Smooth muscle cell of the brain vasculature (primary cell): ENCODE measurements at places on chromosomes 4 and X.

- no peak for DNase-seq
Measured at GRCh38 chr4:173039617-173040577, 128.7 kb upstream of the GALNT7 start.

- DNase-seq: no peak
Measured at GRCh38 chr4:8167815-8168214, 9.2 kb upstream of the ABLIM2 start.

DNA sequence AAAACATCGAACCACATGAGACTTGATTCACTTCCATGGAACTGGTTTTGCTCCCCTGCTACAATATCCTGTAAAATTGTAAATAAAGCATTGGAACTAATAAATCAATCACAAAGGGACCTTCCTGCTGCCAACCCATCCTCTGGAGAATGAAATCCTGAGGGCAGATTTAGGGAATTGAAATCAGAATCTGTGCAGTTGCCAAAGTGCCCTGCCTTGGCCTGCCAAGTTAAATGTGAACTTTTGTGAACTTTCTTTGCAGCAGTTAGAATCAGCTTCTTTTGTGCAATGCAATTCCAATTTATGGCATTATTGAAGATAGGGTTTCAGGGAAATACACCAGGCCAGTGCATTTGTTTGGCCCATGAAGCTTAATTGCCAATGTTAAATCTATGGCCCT, 263.1 kb downstream of the PTTG2 start:
- DNase-seq: no peak

- no peak for DNase-seq
Measured at GRCh38 chrX:139844163-139844562, 88.7 kb downstream of the ATP11C start.

GRCh38 chr4:98283219-98284189, 22.3 kb downstream of the RAP1GDS1 start:
- DNase-seq: no peak

GRCh38 chrX:137479386-137479785, 86.5 kb upstream of the ZIC3 start:
- no peak for DNase-seq

- DNase-seq: no peak
Measured at GRCh38 chrX:10090319-10090718, 66.5 kb upstream of the CLCN4 start.

DNA sequence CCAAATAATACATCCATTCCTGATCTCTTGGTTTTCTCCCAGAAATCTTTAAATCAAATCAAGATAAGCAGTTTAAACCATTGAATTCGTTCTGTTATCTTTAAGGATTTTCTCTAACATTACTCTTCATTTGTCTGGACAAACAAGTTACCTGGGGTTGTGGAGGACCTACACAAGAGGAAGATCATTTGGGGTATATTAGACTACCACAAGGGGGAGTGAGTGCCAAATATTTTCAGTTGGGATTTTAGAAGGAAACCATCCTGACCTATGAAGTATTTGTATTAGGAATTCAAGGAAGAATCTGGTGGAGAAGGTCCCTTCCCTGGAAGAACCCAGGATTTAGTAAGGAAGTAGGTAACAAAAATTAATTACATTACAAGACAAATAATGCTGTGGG, 12.0 kb upstream of the DCHS2 start:
- no peak for DNase-seq

GRCh38 chrX:128425546-128425945, 373.3 kb upstream of the ACTRT1 start:
- DNase-seq: no peak

DNA sequence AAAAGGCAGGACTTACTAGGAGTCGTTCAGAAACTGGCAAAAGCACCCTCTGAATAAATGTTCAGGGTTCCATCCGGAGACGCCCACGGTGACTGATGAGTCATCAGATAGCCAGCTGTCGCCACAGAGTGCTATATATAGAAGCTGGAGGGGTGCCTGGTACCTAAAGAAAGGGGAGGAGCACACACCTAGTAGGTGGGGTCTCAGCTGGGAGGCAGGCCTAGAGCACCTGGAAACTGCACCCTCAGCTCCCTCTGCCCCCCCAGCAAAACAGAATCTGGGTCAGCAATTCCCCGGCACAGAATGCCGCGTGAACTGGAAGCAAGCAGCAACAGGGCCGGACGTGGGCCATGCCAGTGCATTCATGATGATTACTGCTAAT, 242.0 kb downstream of the BCOR start:
- no peak for DNase-seq

DNA sequence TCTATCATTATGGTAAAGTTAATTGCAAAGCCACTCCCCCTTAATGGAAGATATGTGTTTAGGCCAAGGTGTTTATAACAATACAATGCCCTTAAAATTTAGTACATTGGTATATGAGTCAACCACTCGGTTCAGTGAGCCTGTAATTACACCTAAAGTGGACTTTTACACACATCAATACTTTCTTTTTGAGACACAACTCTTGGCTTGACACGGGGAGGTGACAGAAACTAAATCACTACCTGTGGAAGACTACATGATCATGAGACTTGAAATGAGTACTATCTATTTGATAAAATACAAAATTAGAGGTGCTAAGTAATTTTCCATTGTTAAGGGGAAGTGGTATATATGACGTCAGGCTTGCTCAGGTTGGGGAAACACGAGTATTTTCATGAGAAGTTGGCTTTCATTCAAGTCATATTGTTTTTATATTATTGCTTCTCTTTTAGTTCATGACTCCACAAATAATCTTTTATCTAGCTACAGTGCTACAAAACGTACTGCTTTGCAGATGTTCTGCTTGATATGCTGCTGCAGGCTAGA, 918.3 kb downstream of the ARAP2 start:
- no peak for DNase-seq

DNA sequence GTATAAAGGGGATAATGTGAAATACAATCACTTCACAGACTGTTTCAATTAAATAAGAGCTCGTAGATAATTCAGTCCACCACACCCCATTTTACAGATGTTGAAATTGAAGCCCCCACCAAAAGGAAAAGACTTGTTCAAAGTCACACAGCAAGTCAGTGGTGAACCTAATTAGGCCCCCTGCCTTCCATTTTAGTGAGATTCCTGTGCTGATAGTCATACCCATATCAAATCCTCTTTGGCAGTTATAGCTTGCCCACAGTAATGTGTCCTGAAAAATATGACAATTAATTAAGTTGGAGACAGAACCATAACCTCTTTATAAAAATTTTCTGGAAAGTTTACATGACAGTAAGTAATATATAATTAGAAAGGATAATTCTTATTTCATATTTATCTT, 58.0 kb downstream of the AR start:
- no peak for DNase-seq

GRCh38 chr4:148831945-148832344, 389.7 kb upstream of the NR3C2 start:
- no peak for DNase-seq
